Pons (tissue), 1 donor: ENCODE measurements at places on chromosomes 2 and 18.

GRCh38 chr2:159555651-159556392 lies 60.5 kb downstream of the BAZ2B start:
- DNase-seq = no peak

GRCh38 chr2:33436083-33436482 lies 40.4 kb upstream of the RASGRP3 start:
- DNase-seq = no peak

- no peak for DNase-seq
Observed at GRCh38 chr2:124561486-124561885, 536.4 kb downstream of the CNTNAP5 start.

GRCh38 chr18:1252936-1253335 lies 348.3 kb downstream of the ADCYAP1 start:
- no peak for DNase-seq

DNA sequence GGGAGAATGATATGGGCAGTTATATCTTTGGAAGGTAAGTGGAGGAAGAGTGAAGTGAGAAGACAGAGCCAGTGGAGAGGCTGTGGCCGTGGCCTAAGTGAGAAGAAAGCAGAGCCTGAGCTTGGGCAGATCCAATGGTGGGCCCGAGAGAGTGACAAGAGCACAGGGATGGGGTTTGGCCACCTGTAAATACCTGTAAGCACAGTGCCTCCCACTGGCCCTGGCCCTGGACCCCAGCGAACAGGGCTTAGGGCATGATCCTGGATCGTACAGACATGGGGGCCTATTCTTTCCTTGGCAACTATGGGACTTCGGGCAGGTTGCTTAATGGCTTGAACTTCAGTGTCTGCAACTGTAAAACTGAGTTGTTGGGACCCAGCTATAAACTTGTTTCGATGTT lies 44.1 kb downstream of the MTCL1 start:
- no peak for DNase-seq

DNA sequence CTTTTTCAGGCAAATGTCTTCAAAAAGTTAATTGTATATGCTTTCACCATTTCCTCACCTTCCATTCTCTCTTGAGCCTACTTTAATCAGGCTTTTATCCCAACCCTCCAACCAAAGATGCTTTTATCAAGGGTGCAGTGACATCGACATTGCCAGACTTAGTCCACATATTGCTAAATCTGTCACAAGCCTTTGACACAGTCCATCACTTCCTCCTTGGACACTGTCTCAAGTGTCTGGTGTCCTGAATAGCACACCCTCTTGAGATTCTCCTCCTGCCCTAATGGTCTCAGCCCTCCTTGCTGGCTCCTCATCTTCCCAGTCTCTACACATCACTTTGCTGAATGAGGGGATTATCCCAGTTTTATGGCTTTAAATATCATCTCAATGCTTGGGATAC lies 147.5 kb upstream of the SLC39A10 start:
- DNase-seq = peak; percentile 38

GRCh38 chr2:190840569-190841172 lies 40.0 kb upstream of the GLS start:
- DNase-seq = no peak

DNA sequence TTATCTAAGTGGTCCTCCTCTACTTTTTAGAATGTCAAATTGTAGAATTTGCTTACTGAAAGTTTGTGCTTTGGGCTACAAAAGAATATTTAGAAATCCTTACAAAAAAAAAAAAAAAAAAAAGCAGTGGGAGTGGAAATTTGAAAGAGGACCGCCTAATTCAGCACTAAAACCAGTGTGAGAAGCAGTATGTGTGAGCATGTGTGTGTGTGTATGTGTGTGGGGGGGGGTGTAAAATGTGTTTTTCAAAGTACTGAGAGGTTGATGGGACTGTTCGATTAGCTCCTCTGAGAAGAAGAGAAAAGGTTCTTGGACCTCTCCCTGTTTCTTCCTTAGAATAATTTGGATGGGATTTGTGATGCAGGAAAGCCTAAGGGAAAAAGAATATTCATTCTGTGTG lies at the start of gene VIT:
Gene VIT (plus strand): TSS at position 175 of the 400 bp plus-strand sequence. CDS start 19,664 bp downstream, outside the sequence.
- DNase-seq = no peak

DNA sequence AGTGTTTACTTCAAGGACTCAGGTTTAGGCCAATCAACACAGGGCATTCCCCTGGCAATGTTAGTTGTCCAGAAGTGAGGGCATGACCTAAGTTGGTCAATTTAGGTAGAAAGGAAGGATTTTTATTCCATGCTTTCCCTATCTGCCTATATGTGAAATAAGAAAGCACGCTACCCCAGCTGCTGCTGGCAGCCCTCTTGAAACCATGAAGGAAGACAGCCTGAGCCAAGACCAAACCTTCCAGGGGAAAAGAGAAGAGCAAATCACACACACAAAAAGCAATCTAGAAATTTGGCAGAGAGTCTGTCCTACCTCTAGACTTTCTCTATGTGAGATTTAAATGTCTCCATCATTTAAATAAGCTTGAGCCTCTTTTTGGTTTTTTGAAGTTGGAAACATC lies 387.6 kb downstream of the TNS1 start:
- DNase-seq = no peak

- DNase-seq = peak; percentile 38
Observed at GRCh38 chr18:10410472-10411308, 43.7 kb upstream of the APCDD1 start.

- DNase-seq = no peak
Observed at GRCh38 chr2:168809537-168809936, 7.1 kb downstream of the NOSTRIN start.

DNA sequence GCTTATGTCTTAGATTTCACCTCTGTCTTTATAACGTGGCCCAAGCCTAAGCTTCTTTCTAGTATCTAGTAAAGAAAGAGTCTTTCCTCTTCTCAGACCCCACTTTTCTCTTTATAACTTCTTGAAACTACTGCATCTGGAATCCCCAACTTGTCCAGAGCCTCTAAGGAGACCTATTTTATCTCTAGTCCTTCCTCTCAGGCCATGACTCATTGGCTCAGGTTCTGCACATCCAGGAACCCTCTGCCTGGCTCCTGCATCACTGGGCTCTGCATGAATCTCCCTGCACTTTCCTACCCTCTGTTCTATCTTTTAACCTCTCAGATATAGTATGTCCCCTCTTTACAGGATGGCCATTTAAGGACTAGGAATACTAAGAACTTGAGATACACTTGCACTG lies 124.7 kb downstream of the DNAH6 start:
- DNase-seq = no peak

DNA sequence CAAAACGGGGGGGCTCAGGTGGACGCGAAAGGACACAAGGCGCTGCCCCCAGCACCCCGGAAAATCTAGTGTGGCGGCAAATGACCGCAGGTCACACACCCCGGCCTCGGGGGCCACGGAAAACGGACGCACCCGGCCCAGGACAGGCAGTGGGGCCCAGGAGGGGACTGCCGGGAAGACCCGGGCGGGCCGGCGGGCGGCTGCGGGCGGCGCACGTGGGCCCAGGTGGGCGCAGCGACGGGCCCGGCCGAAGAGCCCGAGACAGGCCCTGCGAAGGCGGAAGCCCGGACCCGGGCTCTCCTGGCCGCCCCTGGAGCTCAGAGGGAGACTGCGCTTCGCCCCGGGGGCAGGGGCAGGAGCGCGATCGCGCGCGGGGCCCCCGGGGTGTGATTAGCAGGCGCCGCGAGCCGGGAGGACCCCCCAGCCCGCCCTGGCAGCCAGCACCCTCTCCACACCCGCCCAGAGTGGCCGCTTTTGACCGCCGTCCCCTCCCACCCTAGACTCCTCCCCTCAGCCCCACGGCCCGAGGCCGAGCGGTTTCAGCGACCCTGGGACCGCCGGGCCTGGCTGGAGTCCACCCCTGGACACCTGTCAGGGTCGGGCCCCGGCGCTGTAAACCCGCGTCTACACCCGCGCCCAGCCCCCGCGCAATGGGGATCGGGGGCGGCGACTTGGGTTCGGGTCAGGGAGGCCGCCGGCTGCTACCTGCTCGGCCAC lies 773 bp downstream of the MBP start:
- no peak for DNase-seq

GRCh38 chr2:157929871-157930667 lies 53.9 kb upstream of the ACVR1 start:
- no peak for DNase-seq

- DNase-seq = no peak
Observed at GRCh38 chr2:11711751-11712150, 34.7 kb upstream of the LPIN1 start.

GRCh38 chr2:237749002-237749401 lies 49.6 kb upstream of the RBM44 start:
- DNase-seq = no peak

DNA sequence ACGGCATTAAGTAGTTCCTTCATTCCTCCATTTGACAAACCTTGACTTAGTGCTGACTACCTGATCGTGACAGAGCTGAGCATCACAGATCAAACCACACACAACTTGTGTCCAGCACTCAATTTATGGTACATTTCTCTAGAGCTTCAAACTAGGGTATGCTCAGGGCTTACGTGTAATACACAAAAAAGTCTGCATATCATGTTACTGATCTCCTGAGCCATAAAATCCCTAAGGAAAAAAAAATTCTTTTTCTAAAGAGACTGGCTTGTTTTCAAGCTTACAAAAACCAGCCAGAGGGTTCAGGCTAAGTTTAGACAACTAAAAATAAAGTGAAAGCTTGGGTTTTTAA lies 88.0 kb upstream of the ALKAL2 start:
- no peak for DNase-seq

GRCh38 chr2:133140620-133141019 lies 427.6 kb downstream of the NCKAP5 start:
- no peak for DNase-seq

- DNase-seq = no peak
Observed at GRCh38 chr2:3217646-3218045, 160.0 kb downstream of the EIPR1 start.

GRCh38 chr2:128309280-128310093 lies 9.2 kb downstream of the HS6ST1 start:
- DNase-seq = peak; percentile 73

DNA sequence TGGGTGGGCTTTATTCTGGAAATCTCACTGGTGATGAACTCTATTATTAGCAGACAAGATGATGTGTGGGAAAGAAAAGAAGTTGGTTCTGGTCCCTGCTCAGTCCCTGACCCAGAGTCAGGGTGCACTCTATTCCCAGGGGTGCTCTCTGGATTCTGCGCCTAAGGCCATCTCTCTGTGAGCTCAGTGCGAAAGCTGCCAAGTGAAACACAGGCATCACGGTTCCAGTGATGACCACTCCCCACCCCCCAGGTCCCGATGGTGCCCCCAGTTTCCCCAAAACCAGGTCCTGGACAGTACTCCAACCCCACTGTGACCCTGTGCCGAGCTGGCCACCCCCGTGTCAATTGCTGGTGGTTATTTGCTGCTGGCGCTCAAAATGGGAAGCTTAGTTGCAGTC lies 30.1 kb downstream of the RHOB start:
- no peak for DNase-seq

DNA sequence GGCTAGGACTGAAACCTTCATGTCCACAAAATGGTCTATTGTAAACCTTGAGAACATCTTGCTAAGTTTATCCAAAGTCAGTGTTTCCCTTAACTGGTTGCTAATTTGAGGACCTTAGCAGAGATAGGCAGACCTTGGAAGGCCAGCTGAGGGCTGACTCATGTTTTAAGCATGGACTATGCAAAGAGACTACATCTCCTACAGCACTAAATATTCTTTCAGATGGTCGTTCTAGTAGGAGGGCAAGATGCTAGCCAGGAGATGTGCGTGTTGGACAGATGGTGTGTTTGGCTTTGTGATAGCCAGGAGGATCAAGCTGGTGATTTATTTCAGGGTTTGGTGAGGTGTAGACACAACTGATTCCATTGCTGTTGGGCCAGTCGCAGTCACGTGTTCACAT lies 75.8 kb downstream of the NRP2 start:
- DNase-seq = no peak

DNA sequence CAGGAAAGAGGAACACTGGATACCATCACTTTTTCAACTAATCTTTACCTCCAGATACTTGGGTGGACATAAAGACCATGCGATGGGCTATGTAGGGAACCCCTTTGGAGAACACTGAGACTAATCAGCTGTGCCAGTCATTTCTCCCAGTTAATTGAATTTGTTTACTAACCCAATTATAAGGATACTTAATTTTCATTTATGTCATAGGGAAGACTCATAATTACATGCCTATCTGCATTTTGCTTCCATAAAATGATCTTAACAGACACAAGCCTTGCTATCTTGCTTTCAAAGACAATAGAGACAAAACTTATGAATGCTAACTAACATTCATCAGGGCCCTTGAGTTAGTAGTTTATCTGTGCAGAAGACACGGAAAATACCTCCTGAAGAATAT lies 68.9 kb upstream of the CAVIN2 start:
- no peak for DNase-seq

GRCh38 chr18:23634692-23635091 lies 28.0 kb downstream of the ANKRD29 start:
- DNase-seq = no peak

- no peak for DNase-seq
Observed at GRCh38 chr2:150462770-150463169, 24.7 kb downstream of the RND3 start.

GRCh38 chr18:51054764-51055163 lies 24.8 kb downstream of the SMAD4 start:
- no peak for DNase-seq

DNA sequence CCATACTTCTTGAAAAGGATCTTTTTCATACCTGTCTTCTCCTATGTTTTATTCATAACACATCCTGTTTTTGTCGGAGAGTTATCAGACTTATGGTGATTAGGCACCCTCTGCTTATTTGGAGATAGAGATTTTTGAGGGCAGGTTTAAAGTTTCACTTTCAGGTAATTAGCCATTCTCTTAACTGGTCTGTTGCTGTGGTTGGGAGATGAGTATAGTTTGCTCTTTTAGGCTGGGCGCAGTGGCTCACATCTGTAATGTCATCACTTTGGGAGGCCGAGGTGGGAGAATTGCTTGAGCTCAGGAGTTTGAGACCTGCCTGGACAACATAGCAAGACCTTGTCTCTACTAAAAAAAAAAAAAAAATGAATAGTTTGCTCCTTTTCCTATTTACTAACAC lies 25.3 kb downstream of the SFTPB start:
- no peak for DNase-seq

- DNase-seq = no peak
Observed at GRCh38 chr18:2518473-2518872, 52.8 kb downstream of the METTL4 start.

- DNase-seq = no peak
Observed at GRCh38 chr2:187851955-187852561, 297.8 kb upstream of the TFPI start.

DNA sequence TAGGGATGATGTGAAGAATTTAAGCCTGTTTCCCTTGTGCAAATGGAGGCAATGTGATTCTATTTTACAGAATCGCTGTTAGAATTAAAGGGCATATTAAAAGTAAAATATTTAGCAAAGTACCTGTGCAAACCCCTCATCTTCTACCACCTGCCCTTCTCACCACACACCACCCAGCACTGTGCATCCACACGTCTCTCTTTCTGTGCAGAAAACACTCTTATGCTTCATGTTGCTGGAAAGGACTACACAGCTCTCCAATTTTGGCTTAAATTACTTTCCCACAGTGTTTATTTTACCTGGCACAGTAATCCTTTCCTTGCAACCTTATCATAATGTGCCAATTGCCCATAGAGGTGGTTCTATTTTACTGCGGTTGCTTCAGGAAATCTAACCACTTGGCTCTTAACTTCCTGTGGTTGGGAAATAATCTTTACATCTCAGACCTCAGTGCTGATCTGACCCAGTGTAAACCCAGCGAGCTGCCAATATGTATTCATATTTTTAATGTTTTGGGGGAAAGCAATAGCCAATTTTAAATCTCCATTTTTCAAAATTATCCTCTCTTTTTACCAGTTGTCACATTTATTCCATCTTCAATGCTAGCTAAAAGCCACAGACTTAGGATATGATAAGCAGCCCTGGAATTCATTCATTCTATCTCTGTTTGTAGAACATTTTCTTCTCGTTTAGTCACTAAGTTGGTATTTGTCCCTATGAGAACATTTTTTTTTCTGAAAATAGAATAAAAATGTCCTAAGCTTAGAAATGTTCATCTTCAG lies 250.9 kb downstream of the DSEL start:
- no peak for DNase-seq
